Epithelial cell of alveolus of lung (primary cell): ENCODE measurements at places on chromosomes 2 and 18. TPM values are rescaled to one million over a fixed set of nuclear protein-coding genes. Genes with fewer than 3 reads are reported as not detected.

The MPV17 gene
- total RNA-seq: 80.7 and 88.8 TPM in 2 replicates

The RTKN gene
- 15.1 and 15.7 TPM in 2 replicates for total RNA-seq

The D2HGDH gene
- total RNA-seq: 11.4 and 17.1 TPM in 2 replicates

The ZEB2 gene
- total RNA-seq: 29.0 and 112 TPM in 2 replicates

The ZAP70 gene
- total RNA-seq: not detected in 2 replicates

The NGEF gene
- 0.08 and 3.0 TPM in 2 replicates for total RNA-seq

The BOLL gene
- 0.08 TPM in 1 of 2 replicates, not detected in the other for total RNA-seq

The LIPG gene
- total RNA-seq: 2.5 and 58.8 TPM in 2 replicates

The GPR75 gene
- 0.52 and 2.1 TPM in 2 replicates for total RNA-seq

The SERPINB4 gene
- 0.64 TPM in 1 of 2 replicates, not detected in the other for total RNA-seq

The CLEC4F gene
- not detected in 2 replicates for total RNA-seq

The IL37 gene
- not detected in 2 replicates for total RNA-seq

The NYAP2 gene
- total RNA-seq: under 0.01 TPM in 1 of 2 replicates, not detected in the other

The BCL2 gene
- 0.40 and 0.91 TPM in 2 replicates for total RNA-seq

The DSEL gene
- 12.2 and 30.4 TPM in 2 replicates for total RNA-seq

The SCYGR1 gene
- not detected in 2 replicates for total RNA-seq

The TPO gene
- total RNA-seq: not detected in 2 replicates

The ZSWIM2 gene
- total RNA-seq: not detected in 2 replicates

The ODC1 gene
- total RNA-seq: 44.7 and 122 TPM in 2 replicates

The ROCK2 gene
- 16.5 and 20.4 TPM in 2 replicates for total RNA-seq

The ATL2 gene
- total RNA-seq: 32.1 and 51.6 TPM in 2 replicates

The KLHL29 gene
- total RNA-seq: 4.0 and 6.8 TPM in 2 replicates

The NDC80 gene
- 6.0 and 19.7 TPM in 2 replicates for total RNA-seq
